ENCODE measurements at places on chromosomes 12 and 14. TPM values are rescaled to one million over a fixed set of nuclear protein-coding genes. Genes with fewer than 3 reads are reported as not detected.

Gene LBHD2
- polyA plus RNA-seq: not detected

Gene CRIP1
- polyA plus RNA-seq: 3.0 TPM

Gene SLC4A8
- 4.7 TPM for polyA plus RNA-seq

Gene MUCL1
- polyA plus RNA-seq: not detected

Gene NFE2
- not detected for polyA plus RNA-seq

Gene KRT75
- not detected for polyA plus RNA-seq

DNA sequence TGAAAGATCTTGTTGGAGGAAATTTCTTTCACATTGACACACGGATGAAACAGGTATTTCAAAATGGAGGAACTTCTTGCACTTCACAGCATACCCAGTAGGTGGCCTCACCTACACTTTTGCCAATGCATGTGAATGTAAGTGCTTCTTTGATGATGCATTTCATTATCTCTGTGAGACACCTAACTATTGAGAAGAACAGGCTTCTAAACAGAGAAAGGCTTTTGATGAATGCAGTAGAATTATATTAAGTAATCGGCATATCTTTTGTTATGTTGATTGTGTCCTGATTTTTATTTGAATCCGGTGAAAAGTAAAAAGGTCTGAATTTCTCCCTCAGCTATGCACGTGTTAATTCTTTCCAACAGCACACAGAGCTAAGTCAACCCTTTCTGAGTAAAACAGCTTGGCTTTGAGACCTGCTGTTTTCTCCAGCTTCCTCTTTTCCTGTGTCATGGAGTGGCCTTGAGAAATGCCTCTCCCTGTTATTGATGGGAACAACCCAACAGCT lies 399.0 kb downstream of the NAV3 start:
- DNase-seq: peak; percentile 47

DNA sequence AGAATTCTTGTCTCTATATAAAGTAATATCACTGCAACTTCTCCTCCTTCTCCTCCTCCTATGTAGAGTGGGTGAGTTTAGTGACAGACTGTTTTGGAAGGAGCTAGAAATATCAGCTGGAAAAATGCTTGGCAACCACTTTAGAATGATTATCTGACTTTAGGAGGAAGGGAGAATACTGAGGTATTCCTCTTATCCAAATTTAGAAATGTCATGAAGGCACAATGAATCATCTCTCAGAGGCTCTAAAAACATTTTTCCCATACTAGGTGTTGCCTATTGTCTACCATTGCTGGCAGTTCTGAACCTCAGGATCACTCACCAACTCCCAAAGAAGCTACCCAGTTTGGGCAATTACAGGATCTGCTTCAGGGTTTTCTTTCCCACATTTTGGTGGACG lies 306.6 kb upstream of the ATP2B1 start:
- DNase-seq: no peak

Gene KRT2
- polyA plus RNA-seq: not detected

DNA sequence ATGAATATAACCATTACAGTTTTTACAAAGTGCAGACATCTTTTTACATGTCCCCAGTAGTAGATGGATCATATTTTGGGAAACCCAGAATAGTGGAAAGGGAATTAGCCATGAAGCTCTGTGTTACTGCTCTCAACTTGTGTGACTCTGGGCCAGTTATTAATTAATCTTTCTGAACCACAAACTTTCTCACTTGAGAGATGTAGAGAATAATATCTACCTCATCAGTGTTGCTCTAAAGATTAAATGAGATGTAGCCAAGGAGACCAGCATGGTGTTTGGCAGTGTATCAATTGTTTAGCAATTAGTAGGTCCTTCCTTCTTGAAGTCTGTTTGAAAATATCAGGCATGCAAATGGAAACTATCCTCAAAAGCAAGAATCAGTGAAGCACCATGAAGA lies 169.2 kb downstream of the TMTC2 start:
- DNase-seq: no peak

GRCh38 chr14:61589691-61590581 lies 105.4 kb upstream of the HIF1A start:
- no peak for DNase-seq

Gene FITM1
- polyA plus RNA-seq: 0.81 TPM
